Esophagus mucosa (tissue), 1 donor: ENCODE measurements at places on chromosomes 11 and 22.

GRCh38 chr22:28951969-28952521 lies 68.7 kb downstream of the ZNRF3 start:
- no peak for ATAC-seq

DNA sequence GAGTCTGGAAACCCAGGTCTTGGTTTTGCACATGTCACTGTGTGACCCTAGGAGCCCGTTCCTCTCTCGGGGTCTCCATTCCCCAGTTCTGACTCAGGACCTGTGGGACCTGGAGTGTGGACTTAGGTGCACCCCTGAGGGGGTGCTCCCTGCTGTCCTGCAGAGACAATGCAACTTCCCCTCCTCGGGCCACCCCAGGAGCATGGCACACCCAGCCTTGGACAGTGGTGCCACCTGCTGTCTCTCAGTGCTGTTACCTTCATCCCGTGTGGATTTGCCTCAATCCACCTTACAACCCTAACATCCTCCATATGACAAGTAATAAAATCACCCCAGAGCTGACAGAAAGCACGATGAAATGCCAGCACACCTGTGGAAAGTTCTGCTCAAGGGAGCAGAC lies 27.5 kb upstream of the CRYBB3 start:
- peak; percentile 39 for ATAC-seq

DNA sequence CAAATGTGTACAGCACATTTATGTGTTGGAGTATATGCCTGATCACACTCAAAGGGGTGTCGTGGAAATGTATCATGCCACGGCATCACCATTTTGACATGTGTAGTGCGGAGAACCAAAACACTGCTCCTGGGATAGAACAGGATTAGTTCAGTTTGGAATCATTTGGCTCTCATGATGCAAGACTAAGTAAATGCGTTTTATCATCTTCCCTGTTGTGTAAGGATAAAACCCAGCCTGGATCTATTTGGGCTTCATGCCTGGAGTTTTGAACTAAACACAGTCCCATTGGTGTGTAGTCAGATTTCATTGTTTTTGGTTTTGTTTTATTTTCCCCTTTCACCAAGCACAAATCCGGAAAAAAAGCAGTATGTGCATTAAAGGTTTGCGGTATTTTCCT lies 574.3 kb downstream of the NTM start:
- no peak for ATAC-seq

- no peak for ATAC-seq
These were observed 935.3 kb downstream of the DLG2 start for GRCh38 chr11:84691830-84692229.

DNA sequence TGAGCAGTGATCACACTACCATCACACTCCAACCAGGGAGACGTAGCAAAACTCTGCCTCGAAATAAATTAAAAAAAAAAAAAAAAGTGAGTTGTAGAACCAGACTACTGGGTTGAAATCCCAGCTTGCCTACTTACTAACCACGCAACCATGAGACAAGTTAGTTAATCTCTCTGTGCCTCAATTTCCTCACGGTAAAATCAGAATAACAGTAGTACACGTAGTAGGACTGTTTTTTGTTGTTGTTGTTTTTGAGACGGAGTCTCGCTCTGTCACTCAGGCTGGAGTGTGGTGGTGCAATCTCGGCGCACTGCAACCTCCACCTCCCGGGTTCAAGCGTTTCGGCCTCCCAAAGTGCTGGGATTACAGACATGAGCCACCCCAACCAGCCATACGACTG lies 14.2 kb downstream of the RAB6A start:
- ATAC-seq: no peak

DNA sequence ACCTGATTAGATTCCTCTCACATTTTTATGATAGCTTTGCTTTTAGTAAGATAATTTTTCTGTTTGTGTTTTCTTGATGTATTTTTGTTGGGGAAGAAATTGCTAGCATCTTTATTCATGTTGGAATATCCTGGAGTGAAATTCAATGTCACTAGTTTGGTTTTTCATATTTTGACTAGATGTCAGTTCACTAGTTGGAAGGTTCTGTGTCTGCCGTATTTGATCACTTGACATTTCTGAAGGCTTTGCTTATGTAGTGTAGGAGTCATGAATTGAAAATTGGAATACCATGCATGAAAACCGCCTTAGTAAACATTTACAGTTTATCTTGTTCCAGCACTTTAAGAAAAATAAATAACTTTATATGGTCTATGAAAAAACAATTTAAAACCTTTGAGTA lies 348.4 kb downstream of the AASDHPPT start:
- ATAC-seq: no peak

DNA sequence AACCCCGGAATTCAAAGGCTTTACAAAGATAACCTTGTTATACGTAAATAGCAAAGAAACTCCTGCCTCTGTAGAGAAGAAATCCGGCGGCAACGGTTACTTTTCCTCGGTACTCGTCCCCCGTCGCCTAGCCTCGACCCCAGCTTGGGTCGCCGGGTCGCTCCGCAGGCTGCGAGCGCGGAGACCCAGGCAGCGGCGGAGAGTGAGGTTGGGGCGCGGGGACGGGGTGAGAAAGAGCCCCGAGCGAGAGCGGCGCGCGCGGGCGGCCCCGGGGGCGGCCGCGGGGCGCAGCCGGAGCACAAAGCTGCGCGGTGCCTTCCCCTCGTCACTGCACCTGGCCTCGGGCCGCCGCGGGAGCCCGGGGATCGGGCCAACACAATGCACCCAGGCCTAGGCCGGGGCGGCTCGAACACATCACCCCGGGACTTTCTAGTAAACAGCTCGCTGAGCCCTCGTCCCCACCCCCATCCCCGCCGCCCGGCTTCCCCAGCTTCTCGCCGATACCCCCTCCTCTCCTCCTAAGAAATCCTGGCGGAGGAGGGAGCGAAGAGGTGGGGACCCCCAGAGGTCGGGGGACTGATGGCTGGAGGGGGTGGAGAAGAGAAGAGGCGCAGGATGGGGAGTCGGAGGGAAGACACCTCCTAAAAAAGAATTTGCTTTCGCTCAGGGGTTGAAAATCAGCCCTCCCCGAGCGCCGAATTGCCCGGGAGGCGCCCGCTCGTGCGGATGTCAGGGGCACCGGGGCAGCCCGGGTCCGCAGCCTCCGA lies 845 bp downstream of the MPPED2 start:
- peak; percentile 54 for ATAC-seq

DNA sequence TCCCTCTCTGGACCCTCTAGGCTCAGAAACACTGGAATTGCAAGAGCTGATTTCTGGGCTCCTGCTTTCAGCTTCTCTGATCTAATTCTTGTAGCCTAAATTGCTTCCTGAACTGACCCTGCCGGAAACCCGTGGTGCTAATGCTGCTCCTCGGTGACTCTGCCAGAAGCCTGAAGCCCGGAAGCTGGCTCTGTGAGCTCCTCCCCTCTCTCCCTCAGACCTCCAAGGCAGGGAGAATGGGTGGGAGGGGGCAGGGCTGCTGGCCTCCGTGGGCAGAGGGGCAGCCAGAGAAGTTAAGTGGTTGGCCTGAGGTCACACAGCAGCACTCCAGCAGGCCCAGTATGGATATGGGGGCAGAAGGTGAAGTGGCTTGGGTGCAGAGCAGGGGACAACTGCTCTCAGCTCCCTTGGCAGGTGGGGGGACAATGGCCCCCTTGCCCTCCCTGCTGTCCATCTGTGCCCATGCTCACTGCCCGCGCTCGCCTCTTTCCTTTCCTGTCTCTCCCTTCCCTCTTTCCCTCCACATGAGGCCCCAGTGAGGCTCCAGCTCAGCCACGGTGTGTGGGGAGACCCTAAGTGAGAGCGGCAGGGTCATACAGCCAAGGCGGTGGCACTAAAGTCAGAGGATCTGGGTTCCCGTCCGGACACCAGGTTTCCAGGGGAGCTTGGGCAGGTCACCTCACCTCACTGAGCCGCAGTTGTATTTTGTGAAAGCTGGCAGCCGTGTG lies 16.2 kb downstream of the CAPN5 start:
- ATAC-seq: peak; percentile 17

GRCh38 chr11:7501894-7502293 lies 11.9 kb upstream of the PPFIBP2 start:
- no peak for ATAC-seq

DNA sequence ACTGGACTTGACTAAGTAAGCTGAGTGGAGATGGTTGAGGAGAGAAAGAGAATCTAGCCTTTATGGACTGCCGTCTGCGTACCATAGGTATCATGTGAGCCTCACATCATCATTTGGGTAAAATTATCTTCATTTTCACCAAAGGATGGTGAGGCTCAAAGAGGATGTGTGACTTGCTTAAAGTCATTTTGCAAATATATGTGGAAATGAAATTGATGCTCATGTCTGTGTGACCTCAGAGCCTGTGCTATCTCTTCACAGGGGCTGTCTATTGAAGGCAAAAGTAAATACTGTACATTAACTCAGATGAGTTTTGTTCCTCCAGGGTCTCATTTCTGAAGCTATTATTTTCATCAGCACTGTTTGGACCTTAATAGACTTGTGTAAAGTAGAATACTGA lies 83.3 kb upstream of the ALKBH3 start:
- no peak for ATAC-seq

GRCh38 chr11:110830344-110830743 lies 118.1 kb upstream of the ARHGAP20 start:
- ATAC-seq: no peak

GRCh38 chr11:100469835-100470234 lies 217.3 kb upstream of the ARHGAP42 start:
- no peak for ATAC-seq

- no peak for ATAC-seq
These were observed 20.3 kb upstream of the SLN start for GRCh38 chr11:107731941-107732688.

GRCh38 chr11:116232364-116232828 lies 540.4 kb downstream of the BUD13 start:
- ATAC-seq: peak; percentile 23

GRCh38 chr11:12862696-12863469 lies 146.2 kb upstream of the RASSF10 start:
- no peak for ATAC-seq

- ATAC-seq: peak; percentile 100
These were observed 116.5 kb upstream of the MTNR1B start for GRCh38 chr11:92852946-92853345.

GRCh38 chr11:86056351-86056854 lies 12.5 kb downstream of the PICALM start:
- no peak for ATAC-seq

GRCh38 chr22:37483050-37483449 lies 3.1 kb downstream of the MFNG start:
- ATAC-seq: no peak

GRCh38 chr11:73160005-73160760 lies 18.1 kb upstream of the FCHSD2 start:
- no peak for ATAC-seq

DNA sequence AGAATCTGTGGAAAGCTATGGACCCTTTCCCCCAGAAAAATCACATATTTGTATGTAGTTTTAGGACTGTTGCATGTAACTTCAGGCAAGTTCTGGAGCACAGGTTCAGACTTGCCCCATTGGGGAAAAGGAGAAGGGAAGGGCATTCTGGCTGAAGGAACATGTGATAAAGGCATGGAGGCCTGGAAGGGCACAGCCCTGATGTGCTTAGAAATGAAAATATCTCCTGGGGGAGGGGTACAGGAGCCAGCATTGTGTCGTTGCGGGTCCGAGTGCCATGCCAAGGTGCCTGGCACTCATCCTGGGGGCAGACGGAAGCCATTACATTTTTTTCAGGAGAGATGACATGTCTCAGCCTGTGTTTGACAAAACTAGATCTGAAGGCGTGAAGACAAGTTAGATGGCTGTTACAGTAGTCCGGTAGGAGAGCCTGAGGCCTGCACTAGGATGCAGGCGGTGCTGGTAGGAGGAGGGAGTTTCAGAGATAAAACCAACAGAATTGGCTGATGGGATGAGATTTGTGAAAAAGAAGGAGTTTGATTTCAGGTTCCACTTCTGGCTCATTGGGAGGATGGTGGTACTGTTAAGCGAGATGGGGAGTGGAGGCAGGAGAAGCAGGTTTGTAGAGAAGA lies 96.9 kb downstream of the TEAD1 start:
- ATAC-seq: peak; percentile 69
